Osteoblast (primary cell): ENCODE measurements at places on chromosomes 1 and 21. TPM values are rescaled to one million over a fixed set of nuclear protein-coding genes. Genes with fewer than 3 reads are reported as not detected.

- peak; percentile 43 for DNase-seq
- no peaks in the 10 kb centered on the region for H3K27me3 ChIP-seq
- no peaks in the 10 kb centered on the region for H3K36me3 ChIP-seq
These were observed 132.9 kb upstream of the NRIP1 start for GRCh38 chr21:15197696-15198095.

DNA sequence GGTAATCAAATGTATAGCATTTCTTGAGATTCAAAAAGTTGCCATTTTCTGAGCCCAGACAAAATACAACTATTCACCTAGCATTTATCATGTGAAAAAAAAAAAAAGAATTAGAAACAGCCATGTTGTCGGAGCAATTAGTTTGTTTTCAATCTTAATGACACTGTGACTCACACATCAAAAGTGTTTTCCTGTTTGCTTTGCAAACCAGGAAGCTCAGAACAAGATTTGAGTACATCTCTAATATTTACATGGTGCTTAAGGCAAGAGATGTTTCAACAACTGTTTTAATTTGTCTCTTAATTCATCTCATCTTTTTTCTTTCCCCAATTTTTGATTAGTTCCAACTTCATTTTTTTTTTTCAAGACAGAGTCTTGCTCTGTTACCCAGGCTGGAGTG is 62.5 kb upstream of the CAPZB start:
- H3K27ac ChIP-seq: no peak overlapping the region
- no peaks in the 10 kb centered on the region for H3K27me3 ChIP-seq
- H3K4me1 ChIP-seq: no peaks in the 10 kb centered on the region
- no peak overlapping the region for H3K4me3 ChIP-seq
- no peaks in the 10 kb centered on the region for H3K36me3 ChIP-seq

DNA sequence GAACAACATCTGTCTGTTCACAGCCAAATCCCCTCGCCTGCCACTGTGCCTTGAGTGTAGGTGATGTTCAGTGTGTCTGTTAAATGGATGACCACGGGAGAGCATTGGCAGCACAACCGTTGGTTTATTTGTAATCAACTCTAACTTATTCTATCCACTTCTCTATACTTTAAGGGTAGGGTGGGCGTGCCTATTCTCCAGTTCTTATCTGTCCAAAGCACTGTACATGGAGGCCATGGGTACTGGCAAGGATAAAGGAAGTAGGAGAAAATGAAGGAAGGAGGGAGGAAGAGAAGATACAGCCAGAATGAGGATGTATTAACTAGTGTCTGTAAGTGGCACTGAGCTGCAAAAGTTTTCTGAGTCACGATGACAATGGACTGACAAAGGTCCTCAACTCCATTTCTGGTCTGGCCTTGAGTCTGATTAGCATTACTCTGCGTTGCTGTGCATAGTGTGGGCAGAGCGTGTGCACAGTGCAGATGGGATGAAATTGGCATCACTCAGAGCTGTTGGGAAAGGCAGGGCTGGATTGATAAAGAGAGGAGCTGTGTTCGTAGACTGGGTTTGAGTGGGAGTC is 7.1 kb downstream of the RHOU start:
- no peak overlapping the region for H3K27ac ChIP-seq
- H3K27me3 ChIP-seq: peaks cover 2% of the 10 kb centered on the region
- no peak for DNase-seq
- H3K36me3 ChIP-seq: no peaks in the 10 kb centered on the region
- H3K4me3 ChIP-seq: no peak overlapping the region
- H3K4me1 ChIP-seq: no peaks in the 10 kb centered on the region

EIF3I gene
- total RNA-seq: 253 and 255 TPM in 2 replicates

NCF2 gene
- total RNA-seq: 0.88 and 2.2 TPM in 2 replicates

GLMP gene
- total RNA-seq: 118 and 137 TPM in 2 replicates
